ENCODE measurements at places on chromosomes 7 and 10. TPM values are rescaled to one million over a fixed set of nuclear protein-coding genes. Genes with fewer than 3 reads are reported as not detected.

DNA sequence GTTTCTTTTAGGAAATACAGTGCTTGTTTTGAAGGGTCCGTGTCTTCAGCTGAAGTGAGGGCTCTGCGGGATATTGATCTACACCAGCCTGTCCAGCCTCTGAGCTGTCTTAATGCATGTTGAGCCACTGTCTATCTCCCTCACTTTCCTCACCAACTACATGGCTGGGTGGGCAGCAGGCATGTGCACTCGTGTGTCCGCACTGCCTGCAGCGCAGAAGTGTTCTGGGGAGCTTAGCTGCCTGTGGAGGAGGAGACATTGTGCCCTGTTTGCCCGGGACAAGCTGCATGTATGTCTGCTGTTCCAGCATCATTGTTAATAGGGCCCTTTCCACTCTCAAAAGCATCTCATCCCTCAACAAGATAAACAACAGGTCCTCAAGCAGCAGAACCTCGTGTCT is 133.1 kb upstream of the EEPD1 start:
- no peaks in the 10 kb centered on the region for H3K36me3 ChIP-seq
- no peak for DNase-seq
- no peaks in the 10 kb centered on the region for H3K27me3 ChIP-seq
- no peaks in the 10 kb centered on the region for H3K4me1 ChIP-seq

DNA sequence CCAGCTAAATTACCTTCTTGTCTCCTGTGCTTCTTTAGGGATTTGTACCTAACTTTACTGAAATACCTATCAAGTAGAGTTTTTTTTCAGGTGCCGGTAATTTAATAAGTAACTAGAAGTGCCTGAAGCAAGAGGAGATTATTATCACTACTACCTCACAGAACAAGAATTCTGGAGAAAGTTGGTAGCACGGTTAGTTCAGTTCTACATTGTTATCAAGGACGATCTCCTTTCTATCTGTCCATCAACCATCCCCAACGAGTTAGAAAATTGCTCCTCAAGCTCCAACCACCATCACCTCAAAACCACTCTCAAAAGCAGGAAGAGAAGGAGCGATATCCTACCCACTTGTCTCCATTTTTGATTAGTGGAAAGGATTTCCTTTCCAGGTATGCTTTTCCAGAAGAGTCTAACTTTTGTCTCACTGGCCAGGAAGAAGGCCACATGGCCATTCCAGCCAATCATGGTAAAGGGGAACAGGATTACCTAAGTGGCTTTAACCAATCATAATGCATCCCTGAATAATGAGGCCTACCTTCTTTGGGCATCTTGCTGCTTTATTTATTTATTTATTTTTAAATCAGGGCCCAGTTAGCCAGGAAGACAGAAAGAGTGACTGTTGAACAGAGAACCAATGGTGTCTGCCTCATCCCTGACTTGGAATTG is 265.2 kb downstream of the SNX13 start:
- no peak overlapping the region for H3K27ac ChIP-seq
- no peaks in the 10 kb centered on the region for H3K27me3 ChIP-seq
- no peak overlapping the region for H3K4me3 ChIP-seq

- H3K4me1 ChIP-seq: no peaks in the 10 kb centered on the region
- no peak overlapping the region for H3K27ac ChIP-seq
- no peaks in the 10 kb centered on the region for H3K36me3 ChIP-seq
- DNase-seq: no peak
Observed at GRCh38 chr7:16999541-17000267, 117.9 kb upstream of the AGR3 start.

GRCh38 chr7:122311050-122311700 is 6.6 kb upstream of the FEZF1 start:
- H3K4me3 ChIP-seq: no peak overlapping the region
- H3K27me3 ChIP-seq: no peaks in the 10 kb centered on the region
- no peak overlapping the region for H3K27ac ChIP-seq
- no peak for DNase-seq

DNA sequence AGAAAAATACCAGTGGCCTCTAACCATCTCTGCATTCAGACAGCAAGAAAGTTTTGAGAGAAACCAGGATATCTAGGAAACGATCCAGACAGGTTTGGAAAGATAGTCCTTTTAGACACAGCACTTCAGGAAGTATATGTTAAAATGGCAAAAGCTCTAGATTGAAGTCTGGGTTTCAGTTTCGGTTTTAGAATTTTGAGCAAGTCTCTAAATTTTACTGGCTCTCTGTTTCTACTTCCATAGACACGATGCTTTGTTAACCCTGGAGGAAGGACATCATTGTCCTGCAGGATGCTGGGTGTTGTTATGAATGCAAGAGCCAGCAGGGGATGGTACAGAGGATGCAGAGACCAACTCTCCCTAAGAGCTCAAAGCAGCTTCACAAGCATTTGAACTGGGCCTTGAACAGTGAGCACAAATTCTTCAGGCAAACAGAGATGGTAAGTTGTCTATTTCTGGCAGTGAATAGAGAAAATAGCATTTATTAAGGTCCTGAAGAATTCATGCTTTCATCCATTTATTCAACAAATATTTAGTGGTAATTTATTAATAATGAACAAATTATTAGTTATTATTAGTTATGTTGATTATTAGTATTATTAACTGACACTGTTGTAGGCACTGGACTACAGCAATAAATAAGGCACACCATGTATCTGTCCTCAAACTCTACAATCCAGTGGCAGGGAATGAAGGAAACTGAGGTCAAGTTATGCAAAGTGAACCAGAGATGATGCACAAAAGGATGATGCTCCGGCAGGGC is 152.7 kb upstream of the NRP1 start:
- no peaks in the 10 kb centered on the region for H3K36me3 ChIP-seq
- DNase-seq: no peak
- no peak overlapping the region for H3K4me3 ChIP-seq
- H3K27me3 ChIP-seq: no peaks in the 10 kb centered on the region
- H3K4me1 ChIP-seq: no peaks in the 10 kb centered on the region

DNA sequence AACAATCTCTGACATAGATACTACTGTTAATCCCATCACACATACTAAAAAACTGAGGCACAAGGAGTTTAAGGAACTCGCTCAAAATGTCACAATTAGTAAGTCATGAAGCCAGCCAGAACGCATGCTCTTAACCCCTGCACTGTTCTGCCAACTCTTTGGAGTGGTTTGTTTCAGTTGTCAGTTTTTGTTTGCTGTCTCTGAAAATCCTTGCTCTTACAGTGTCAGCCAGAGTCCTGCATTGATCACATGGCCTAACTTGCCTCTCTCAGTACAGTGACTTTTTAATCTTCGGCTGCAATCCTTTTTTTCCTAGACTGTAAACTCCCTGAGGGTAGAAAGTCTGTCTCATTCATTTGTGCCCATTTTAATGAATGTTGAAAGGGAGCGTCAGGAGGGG is 753.8 kb downstream of the AUTS2 start:
- H3K27me3 ChIP-seq: no peaks in the 10 kb centered on the region
- H3K4me3 ChIP-seq: no peak overlapping the region
- H3K36me3 ChIP-seq: no peaks in the 10 kb centered on the region
- no peak overlapping the region for H3K27ac ChIP-seq

DNA sequence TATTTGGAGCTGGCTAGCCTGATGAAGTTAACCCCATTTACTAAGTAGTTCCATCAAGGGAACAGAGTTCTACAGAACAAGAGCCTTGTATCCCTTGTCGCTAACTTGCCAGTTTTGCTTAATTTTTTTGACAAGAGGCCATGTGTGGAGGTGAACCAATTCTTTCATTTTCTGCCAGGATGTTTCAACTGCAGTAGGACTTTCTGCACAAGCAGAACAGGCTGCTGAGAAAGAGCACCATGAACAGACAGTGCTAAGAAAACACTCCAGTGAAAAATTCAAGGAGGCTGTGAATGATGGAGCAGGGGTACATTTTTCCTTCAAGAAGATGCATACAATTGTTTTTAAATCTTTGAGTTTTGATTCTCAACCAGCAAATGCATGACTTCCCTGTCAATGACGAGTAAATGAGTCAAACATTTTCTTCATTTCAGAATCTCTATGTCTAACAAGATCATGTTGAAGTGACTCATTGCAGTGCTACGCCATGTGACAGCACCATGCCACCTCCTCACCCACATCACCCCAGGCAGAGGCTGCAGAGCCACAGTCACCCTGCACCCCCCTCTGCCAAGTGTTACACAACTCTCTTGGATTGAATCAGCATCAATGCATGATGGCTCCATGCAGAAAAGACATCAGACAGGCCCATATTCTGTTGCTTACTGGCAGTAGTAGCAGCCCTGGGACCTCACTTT is 193.1 kb downstream of the COBL start:
- no peaks in the 10 kb centered on the region for H3K27me3 ChIP-seq
- H3K4me3 ChIP-seq: no peak overlapping the region
- no peak overlapping the region for H3K27ac ChIP-seq
- H3K4me1 ChIP-seq: peaks cover 10% of the 10 kb centered on the region
- no peaks in the 10 kb centered on the region for H3K36me3 ChIP-seq

GRCh38 chr10:62831346-62831745 is 15.2 kb upstream of the EGR2 start:
- H3K4me3 ChIP-seq: no peak overlapping the region
- H3K27ac ChIP-seq: no peak overlapping the region
- no peaks in the 10 kb centered on the region for H3K36me3 ChIP-seq
- no peaks in the 10 kb centered on the region for H3K4me1 ChIP-seq

DNA sequence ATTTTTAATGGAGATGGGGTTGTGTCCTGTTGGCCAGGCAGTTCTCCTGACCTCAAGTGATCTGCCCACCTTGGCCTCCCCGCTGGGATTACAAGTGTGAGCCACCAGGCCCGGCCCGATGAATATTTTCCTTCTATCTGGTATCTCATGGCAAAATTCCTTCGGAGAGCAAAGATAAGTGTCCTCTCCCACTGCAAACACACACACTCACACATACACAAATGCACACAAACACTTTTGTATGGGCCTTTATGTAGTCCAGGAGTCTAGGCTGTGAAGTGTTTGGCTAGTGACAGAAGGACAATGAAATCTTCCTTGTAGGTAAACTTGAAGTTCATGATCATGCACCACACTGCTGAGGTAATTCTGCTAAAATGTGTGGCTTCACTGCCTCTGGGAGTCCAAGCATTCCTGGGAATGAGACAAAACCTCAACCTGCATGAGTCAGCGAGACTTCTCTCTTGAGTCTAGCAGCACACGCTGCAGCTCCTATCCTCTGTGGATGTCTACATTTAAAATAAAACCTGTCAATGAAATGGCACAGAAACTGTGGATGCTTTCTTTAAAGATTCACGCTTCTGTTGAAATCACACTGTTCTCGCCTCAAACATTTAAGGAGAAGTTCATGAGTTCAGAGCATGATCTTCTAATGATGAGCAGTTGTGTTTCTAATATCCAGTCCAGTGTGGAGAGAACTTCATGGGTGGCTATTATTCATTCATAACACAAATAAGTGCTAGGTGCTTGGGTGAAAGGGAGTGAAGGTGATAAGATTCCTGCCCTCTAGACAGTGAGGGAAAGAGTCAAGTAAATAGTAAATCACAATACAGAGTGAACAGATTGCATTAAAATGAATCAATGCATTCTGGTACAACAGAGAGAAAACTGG is 96.5 kb downstream of the NRP1 start:
- H3K4me1 ChIP-seq: peaks cover 10% of the 10 kb centered on the region
- DNase-seq: peak; percentile 76
- H3K27ac ChIP-seq: peak overlapping the region; percentile 46

GRCh38 chr10:33428682-33429081 is 94.2 kb upstream of the NRP1 start:
- H3K27me3 ChIP-seq: no peaks in the 10 kb centered on the region
- no peaks in the 10 kb centered on the region for H3K36me3 ChIP-seq
- no peak overlapping the region for H3K4me3 ChIP-seq
- no peak for DNase-seq
- H3K4me1 ChIP-seq: no peaks in the 10 kb centered on the region
- H3K27ac ChIP-seq: no peak overlapping the region

GRCh38 chr7:101171442-101171837 is 6.1 kb upstream of the VGF start:
- no peaks in the 10 kb centered on the region for H3K27me3 ChIP-seq
- H3K4me3 ChIP-seq: no peak overlapping the region
- H3K36me3 ChIP-seq: no peaks in the 10 kb centered on the region
- no peak for DNase-seq

DNA sequence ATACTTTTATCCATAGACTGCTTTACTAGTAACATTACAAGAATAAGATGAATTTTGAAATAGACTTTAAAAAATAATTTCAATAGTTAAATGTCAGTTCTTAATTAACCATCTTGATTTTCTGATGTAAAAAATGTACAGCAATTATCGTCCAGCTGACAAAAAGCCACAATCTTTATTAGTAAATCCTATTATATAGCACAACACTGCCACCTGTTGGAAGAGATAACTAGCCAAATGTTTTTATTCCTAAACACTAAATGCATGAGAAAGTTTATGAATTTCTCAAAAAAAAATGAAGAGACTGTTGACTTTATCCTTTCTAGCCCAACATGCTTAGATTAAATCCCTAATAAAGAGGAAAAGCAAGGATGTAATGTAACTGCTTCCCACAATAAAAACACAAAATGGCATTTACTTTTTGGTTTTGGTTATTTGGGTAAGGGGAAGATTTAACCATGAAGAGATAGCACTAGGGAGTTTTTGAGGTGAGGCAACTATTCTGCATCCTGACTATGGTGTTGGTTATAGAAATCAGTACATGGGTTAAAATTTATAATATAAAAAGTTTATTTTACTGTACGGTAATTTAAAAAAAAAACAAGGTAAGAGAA is 8.0 kb downstream of the COA1 start:
- DNase-seq: no peak
- H3K27me3 ChIP-seq: no peaks in the 10 kb centered on the region
- H3K4me1 ChIP-seq: no peaks in the 10 kb centered on the region
- no peak overlapping the region for H3K27ac ChIP-seq
- H3K4me3 ChIP-seq: no peak overlapping the region

DNA sequence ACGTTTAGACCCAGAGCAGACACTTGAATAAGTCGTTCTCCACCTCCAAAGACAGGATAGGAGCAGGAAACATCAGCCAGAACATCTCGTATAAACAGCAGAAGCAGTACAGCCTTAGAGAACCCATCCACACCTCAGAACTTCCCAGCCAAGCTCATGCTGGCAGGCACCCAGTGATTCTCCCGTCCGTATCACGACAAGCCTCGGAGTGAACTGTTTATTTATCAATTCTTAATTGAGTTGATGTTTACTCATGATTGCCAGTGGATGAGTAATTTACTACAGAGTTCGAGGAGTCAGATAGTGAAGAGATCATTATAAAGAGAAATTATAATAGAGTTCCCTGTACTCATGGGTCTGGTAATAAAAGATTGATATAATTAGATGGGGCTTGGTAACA is 811.5 kb downstream of the LRMDA start:
- H3K4me3 ChIP-seq: no peak overlapping the region
- H3K4me1 ChIP-seq: no peaks in the 10 kb centered on the region
- no peak for DNase-seq
- H3K36me3 ChIP-seq: no peaks in the 10 kb centered on the region
- peaks cover 5% of the 10 kb centered on the region for H3K27me3 ChIP-seq

- no peaks in the 10 kb centered on the region for H3K27me3 ChIP-seq
- no peak for DNase-seq
- H3K4me3 ChIP-seq: no peak overlapping the region
Observed at GRCh38 chr10:93189944-93190343, 116.3 kb downstream of the CYP26A1 start.

GRCh38 chr7:7242899-7243298 is 60.6 kb downstream of the C1GALT1 start:
- no peak overlapping the region for H3K27ac ChIP-seq
- peaks cover 2% of the 10 kb centered on the region for H3K36me3 ChIP-seq
- peaks cover 20% of the 10 kb centered on the region for H3K4me1 ChIP-seq
- DNase-seq: no peak
- H3K4me3 ChIP-seq: no peak overlapping the region

Gene HOXA2
- total RNA-seq: 0.57 TPM

Gene CYP26C1
- 0.07 TPM for total RNA-seq

Gene TACC2
- 38.6 TPM for total RNA-seq
